ENCODE measurements at places on chromosomes 3 and 15.
A peak's percentile ranks its signal among the peaks of the same experiment; 100 is the strongest.

GRCh38 chr3:40079847-40080240, 229.7 kb upstream of the EIF1B start:
- DNase-seq: no peak

DNA sequence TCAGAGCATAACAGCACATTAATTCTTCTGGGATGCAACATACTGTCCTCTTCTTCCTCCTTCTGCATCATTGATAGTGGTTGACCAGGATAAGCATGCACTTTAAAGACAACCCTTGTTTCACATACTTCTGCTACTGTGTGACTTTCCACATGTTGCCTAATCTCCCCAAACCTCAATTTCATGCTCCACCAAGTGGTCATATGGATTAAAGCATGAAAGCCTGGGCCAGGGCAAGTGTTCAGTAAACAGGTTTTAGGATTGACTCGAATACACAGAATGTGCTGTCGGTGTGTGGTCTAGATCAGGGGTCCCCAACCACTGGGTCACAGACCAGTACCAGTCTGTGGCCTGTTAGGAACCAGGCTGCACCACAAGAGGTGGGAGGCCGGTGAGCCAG, 22.5 kb upstream of the BFSP2 start:
- DNase-seq: peak; percentile 55

GRCh38 chr15:38843736-38844590, 279.3 kb upstream of the RASGRP1 start:
- no peak for DNase-seq

- no peak for DNase-seq
These were observed 174.8 kb downstream of the MINAR1 start for GRCh38 chr15:79606831-79607355.

- no peak for DNase-seq
These were observed 19.0 kb downstream of the SPG21 start for GRCh38 chr15:64970698-64971097.

DNA sequence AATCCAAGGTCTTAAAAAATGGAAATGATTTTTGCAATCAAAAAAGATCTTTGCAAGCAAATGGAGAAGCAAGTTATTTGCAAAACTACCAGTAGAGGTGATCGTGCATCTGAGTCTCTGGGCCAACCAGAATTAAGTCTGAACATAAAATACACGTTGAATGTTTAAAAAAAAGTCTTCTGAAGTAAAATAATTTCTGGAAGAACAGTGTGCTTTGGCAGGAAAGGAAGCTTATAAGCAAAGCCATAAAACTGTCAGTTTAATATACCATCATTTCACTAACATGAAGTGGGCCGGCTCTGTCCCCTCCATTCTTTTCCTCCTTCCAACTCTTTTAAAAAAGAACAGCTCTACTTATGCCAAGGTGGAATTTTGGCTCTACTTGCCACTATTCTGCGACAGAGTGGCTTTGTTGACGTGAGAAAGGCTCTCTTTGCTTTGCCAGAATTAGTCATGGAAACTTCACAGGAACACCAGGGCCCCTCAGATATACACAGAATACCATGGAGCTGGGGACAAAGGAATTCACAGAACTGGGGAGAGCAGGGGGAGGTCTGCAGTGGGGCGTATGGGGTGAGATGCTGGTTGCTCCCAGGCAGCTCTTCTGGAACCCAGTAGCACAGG, 29.8 kb downstream of the FSTL1 start:
- no peak for DNase-seq

GRCh38 chr3:177041021-177041729, 156.1 kb downstream of the TBL1XR1 start:
- DNase-seq: no peak

GRCh38 chr15:39976291-39977274, 42.7 kb downstream of the EIF2AK4 start:
- peak; percentile 84 for DNase-seq

DNA sequence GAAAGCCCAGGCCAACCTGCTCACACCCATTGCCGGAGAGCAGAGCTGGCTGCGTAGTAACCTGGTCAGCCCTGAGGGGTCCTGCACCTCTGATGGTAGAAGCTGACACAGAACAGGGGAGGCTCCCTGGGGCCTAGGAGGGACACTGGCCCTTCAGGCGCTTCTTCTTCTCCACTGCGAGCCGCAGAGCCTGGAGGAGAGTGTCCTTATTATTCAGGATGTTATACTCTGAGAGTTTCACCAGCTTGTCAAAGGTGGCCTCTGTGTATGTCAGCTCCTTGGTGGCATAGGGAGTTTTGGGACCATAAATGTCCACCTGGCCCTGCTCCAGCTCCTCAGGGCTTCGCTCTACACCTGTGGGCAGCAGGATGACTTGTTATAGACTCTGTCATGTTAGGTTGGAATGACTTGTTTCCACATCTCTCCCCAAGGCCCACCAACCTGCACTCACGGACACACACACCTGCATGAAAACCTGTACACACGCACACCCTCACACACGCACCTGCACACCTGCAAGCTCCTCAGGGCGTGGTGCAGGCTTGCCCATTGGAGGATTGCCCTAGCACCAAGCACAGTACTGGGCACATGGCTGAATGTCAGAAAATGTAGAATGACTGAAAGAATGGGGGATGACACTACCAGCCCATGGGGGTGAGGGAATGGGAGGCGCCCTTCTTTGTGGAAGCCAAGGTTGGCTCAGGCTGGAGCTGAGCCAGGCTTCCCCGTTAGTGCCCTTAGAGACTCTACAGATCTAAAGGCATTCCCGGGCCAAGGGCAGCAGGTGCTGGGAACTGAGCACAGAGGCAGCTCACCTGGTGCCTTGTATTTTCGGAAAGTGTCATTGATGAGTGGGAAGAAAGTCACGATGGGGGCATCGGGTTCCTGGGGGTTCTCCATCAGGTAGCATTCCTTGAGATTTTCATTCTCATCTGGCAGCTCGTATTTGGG, 11.5 kb upstream of the EHD4 start:
- no peak for DNase-seq

- DNase-seq: no peak
These were observed 84.9 kb downstream of the SMAD6 start for GRCh38 chr15:66786708-66787488.

DNA sequence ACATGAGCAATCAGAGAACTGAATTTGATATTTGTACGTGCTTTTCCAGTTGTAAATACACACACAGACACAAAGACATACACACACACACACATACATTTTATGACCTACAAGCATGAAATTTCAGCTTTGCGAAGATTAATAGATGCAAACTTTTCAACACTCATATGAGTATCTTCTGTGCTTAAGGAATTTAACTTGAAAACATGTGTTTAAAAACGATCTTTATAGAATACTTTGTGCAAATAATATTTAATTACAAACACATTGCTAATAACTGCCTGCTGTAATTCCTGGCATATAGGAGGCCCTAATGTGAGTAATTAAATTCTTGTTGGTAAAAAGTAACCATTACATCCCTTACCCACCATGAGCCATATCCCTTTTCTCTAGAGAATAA, 107.7 kb upstream of the PLSCR5 start:
- DNase-seq: no peak

DNA sequence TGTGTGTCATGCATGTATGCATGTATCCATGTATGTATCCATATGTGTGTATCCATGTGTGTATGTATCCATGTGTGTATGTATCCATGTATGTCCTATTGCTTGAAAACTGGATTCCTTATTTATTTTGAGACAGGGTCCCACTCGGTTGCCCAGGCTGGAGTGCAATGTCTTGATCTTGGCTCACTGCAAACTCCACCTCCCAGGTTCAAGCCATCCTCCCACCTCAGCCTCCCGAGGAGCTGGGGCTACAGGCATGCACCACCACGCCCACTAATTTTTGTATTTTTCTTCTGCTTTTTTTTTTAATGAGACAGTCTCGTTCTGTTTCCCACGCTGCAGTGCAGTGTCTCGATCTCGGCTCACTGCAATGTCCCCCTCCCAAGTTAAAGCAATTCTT, 34.1 kb downstream of the MUC20 start:
- DNase-seq: no peak

GRCh38 chr3:175988401-175988800, 1129.3 kb downstream of the NAALADL2 start:
- no peak for DNase-seq

DNA sequence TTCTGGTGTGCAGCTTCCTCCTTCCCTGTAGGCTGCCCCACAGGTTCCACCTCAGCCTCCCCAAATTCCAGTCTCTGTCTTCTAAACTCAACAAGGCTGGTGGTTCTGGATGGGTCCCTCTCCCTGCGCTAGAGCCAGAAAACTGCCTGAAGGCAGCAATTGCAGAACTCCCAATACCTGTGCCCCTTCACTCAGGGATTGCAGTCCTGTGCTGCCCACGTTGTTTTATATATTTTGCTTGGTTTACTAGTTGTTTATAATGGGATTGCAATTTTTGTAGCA, 14.8 kb upstream of the NPTN start:
- DNase-seq: no peak

GRCh38 chr3:110149763-110150162, 812.4 kb upstream of the DPPA4 start:
- no peak for DNase-seq

DNA sequence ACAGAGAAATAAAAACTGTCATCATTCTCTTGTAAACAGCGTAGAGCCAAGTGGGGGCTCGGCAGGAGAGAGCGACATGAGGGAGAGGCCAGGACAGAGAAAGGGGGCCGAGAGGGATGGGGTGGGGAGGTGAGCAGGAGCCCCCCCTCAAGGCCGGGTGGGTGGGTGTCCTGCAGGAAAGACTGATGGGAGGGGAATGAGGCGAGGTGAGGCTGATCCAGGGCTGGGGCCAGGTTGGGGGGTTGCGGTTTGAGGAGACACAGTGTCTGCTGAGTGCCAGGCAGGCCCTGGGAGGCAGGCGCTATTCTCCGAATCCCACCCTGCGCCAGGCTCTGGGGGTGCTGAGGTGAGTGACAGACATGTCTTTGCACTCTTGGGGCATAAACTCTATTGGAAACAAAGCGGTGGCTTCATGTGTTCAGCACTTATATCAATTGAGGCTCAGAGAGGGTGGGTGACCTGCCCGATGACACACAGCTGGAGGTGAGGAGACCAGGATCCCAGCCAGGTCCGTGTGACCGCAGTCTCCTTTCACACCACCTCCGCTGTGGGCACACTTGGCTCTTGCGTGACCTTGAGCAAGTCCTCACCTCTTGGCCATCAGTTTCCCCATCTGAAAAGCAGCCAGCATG, 19.6 kb upstream of the CSPG4 start:
- DNase-seq: no peak

DNA sequence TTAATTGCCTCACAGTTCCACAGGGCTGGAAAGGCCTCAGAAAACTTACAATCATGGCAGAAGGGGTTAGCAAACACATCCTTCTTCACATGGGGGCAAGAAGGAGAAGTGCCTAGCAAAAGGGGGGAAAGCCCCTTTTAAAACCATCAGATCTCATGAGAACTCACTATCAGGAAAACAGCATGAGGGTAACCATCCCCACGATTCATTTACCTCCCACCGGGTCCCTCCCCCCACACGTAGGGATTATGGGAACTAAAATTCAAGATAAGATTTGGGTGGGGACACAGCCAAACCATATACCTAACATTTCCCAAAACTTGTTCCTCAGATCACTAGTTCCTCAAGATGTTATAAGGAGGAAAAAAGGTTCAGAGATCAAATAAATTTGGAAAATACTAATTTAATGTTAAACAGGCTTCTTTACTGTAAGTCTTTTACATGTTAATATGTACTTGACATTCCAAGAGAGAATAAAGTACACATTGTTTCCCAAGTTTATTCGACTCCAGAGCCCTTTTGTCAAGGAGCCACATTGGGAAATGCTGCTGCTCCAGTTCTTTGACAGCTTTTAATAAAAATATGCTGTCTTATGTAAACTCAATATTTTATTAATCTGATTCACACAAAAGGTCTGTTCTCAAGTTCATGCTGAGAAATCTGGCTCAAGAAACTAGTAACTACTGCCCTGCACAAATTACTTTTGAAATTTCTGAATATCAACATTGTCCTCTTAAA, 17.8 kb downstream of the HERC1 start:
- no peak for DNase-seq
